Left hindlimb (tissue), 1 donor: ENCODE measurements at places on chromosomes 1 and 21.
A peak's percentile ranks its signal among the peaks of the same experiment; 100 is the strongest.

DNA sequence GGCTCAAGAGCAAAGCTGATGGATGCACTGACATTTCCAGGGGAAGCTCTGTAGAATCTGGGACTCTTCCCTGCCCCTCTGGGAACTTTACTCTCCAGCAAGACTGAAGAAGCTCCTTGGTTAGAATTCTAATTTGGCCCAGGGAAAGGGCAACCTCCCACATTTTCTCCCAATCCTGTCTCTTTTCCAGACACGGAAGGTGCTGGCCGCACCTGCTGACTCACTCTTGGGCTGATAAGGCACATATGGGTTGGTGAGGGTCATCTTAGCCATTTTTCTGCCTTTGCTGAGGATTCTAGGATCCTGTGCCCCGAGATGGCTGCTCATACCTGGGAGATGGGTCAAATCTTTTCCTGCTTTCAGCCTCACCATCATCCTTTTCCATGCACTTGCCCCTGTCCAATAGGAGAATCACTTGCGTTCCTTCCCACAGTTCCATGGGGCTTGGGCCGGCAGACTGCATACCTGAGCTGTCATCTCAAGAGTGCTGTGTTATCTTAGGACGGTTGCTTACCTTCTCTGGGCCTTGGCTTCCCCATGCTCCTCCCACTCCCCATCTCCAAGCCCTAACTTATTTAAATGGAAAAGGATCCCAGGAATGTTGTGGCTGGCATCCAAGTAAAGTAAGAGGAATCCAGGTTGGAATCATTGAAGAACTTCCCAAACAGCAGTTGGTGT is 1.3 kb downstream of the TINAGL1 start:
- no peak for DNase-seq

DNA sequence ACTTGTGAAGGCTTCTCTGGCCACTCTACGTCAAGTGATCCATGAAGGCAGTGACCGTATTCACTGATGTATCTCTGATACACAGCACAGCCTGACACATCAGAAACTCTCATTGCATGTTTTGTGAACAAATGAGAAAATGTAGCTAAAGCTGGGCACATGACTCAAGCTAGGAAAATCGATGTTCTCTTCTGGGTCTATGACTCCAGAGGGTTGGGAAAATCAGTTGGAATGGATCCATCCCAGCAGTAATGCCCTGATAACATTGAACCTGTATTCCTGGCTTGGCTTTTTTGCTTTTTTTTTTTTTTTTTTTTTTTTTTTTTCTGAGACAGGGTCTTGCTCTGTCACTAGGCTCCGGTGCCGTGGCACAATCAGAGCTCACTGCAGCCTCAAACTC is 395.7 kb downstream of the KCNH1 start:
- no peak for DNase-seq

DNA sequence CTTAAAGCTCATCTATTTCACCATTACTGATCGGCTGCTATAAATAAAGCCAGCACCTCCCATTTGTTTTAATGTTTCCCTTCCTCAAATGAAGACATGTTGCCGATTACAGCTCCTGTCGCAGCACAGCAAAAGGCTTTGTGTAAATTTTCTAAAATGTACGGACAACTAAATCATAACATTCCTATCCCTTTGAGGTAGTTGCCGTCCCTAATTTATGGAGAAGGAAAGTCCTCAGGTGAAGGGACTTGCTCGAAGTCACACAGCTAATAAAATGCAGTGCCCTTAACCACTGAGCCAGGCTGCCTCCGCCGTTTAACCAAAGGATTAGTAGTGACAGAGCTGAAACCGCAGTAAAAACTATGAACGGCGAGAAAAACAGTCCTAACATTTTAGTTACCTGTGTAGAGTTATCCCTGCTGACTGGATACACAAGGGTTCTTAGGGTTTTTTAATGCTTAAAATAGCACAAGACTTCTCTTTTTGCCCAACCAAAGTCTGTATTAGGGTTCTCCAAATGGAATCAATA is 871 bp downstream of the PINK1 start:
- DNase-seq, result no peak

- no peak for DNase-seq
Measured at GRCh38 chr1:75791022-75791421, 5.0 kb downstream of the RABGGTB start.

DNA sequence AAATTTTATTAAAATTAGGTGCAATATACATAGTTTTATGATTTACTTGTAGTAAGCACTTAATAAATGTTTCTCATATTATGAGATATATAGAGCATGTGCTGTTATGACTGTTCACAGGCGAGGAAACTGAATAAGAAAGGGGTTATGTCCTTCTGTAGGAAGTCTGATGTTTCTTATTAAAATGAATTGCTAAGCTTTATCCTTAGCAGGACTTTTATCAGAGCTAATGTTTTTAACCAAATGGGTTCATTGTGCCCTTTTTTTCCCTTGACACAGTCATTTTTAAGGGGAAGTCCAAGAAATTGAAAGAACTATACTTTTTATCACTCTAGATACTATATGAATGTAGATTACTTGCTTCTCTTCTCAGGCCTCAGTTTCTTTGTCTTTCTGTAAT is 285.2 kb downstream of the PTPRC start:
- DNase-seq, result no peak

- DNase-seq, result no peak
Measured at GRCh38 chr1:67634396-67634935, 50.5 kb upstream of the GADD45A start.

- no peak for DNase-seq
Measured at GRCh38 chr1:154499446-154499845, 2.6 kb upstream of the TDRD10 start.

DNA sequence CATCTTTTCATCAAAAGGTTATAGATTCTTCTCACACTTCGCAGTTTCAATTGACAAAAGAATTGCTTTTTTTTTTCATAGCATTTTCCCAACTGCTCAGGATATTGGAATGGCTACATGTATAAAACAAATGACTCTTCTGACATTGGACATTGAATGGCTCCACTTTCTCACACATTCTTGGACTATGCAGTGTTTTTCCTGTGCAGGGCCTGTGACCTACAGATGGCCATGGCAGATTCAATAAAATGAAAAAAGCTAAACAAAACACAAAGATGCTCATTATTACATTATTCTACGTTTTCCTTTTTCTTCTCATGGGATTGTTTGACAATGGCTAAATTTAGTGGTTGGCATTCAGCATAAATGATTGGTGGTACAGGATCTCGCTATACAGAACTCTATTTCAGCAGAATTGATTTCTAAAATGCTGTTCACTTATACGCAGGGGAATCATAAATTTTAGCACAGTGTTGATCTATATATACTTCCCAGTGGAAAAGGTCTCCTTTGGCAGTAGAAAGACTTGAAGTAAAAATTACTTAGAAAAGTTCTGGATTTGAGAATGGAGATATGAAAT is 115.6 kb upstream of the ADAMTS5 start:
- DNase-seq, result no peak

DNA sequence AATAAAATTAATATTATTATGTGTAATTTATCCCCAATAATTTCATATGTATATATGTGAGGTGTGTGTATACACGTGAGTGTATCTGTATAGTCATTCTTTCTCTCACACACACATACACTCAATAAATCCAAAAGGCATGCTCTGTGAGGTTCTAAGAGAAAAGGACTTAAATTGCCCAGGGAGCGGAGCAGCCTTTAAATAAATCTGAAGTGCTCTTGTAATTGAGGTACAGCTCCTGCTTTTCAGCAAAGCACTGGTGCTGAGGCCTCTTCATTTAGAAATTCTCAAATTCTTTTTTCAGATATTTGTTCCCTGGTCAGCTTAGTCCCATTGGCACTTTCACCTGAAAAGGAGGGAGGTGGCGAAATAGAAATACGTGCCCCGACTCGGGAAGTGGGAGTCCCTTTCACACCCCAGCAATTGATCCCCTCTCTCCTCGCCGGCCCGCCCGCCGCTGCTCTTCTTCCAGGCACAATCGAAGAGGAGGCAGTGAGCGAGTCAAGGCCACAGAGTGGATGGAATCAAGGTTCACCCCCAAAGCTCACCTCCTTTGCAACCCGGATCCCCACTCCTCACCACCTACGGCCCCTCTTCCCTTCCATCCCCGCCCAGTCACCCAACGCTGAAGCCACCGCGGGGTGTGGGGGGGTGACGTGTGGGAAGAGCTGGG is 944 bp downstream of the PLPPR5 start:
- DNase-seq, result peak; percentile 25

DNA sequence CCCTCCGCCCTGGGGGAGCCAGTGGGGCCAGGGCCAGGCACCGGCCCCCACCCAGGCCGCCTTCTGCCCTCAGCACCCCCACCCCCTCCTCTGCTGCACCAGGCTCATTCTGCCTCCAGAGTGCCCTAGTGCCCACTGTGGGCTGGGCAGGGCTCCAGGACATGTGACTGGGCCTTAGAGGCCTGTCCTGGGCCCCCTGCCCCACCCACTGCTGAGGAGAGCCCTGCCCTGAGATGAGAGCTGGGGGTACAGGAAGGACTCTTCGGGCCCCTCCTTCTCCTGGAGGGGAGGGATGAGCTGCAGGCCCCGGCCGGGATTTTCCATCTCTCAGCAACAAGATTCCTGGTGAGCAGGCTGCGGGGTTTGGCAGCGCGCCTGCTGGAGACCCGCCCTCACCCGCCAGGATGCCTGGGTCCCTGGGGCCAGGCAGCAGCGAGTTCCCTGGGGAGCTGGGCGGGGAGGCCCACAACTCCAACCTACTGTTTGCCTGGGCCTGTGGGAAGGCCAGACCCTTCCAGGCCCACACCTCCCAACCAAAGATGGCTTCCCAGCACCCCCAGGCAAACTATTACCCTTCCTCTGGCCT is 14.0 kb downstream of the AHDC1 start:
- peak; percentile 81 for DNase-seq

- no peak for DNase-seq
Measured at GRCh38 chr1:54652168-54652567, 10.6 kb downstream of the MROH7 start.

DNA sequence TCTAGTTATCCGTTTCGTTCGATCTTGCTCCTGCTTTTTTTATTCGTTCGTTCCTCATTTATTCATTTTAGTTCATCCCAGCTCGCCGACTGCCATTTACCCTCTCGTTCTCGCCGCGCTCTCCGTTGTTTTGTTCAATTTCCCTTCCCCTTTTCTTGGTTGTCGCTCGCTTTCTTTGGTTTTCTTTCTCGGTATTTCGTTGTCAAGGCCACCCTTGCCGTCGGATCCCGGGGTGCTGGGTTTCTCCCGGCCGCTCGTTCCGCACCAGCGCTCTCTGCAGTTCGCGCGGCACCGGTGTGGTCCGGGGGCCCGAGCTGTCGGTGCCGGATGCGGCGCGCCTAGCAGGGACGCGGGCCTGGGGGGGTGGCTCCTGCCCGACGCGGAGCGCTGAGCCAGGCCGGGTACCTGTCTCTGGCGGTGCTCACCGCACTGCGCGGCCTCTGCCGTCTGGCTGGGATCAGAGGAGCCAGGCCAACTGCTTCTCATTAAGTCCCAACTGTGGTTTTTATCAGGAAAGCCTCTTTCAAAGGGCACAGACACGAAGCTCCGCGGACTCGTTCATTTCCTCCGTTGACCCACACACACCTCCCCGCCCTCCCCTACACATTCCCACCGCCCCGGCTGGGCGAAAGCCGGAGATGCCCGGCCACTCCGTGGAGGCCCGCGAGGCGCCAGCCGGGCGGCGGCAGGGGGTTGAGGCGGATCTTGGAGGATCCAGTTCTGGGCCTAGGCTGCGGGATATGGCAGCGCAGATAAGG is 1.6 kb downstream of the ALX3 start:
- DNase-seq, result no peak

DNA sequence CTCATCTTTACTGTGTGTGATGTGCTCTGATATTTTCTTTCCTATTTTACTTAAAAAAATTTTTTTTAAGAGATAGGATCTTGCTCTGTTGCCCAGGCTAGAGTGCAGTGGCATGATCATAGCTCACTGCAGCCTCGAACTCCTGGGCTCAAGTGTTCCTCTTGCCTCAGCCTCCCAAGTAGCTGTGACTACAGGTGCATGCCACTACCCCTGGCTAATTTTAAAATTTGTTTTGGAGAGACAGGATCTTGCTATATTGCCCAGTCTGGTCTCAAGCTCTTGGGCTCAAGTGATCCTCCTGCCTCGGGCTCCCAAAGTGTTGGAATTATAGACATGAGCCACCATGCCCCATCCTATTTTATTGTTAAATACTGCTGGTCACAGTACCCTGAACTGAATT is 67.4 kb downstream of the FOXD2 start:
- DNase-seq, result no peak

- no peak for DNase-seq
Measured at GRCh38 chr1:35932158-35932636, 1.3 kb downstream of the AGO3 start.

DNA sequence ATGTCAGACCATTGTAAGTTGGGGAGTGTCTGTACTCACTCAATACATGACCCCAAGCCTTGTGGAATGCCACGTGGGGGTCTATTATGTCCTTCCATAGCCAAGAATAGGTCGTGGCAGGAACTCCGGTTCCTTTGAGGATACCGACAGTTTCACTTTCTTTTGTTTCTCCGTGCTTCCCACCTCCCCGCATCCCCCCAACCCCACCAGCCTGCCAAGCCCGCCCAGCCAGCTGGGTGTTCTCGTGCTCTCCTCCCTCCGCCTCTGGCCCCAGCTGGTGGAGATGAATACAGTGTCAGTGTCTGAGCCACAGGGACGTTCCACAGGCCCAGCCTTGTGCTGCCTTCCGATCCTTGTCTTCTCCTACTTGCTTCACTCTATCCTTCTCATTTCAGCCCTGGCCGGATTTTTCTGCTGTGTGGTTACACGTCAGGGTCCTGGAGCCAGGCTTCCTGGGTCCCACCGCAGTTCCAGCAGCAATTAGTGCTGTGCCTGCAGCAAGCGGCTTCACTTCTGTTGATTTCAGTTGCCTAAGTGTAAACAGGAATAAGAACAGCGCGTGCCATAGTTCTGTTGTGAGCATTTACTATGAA is 4.1 kb upstream of the AGTRAP start:
- peak; percentile 89 for DNase-seq

DNA sequence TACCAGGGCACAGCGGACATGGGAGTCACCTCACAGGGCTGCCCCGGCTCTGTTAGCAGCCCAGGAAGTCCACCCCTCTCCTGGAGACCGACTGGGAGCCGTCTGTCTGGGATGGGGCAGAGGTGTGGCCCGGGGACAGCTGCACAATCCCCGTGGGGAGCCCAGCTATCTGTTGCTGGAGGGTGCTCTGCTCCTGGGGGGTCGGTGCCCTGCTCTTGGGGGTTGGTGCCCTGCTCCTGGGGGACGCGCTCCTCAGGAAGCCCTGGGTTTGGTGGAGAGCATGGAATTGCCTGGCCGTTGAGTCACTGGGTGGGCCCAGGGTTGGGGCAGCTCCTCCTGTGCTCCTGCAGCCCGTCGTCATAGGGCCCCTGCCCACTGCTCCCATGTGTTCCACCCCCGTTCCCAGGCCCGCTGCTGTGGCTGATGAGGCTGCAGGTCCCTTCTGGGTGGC is 39.3 kb downstream of the AGPAT3 start:
- no peak for DNase-seq

GRCh38 chr1:190849346-190849745 is 371.7 kb upstream of the BRINP3 start:
- DNase-seq, result no peak

- no peak for DNase-seq
Measured at GRCh38 chr1:101299141-101299540, 62.3 kb downstream of the S1PR1 start.

GRCh38 chr1:180502361-180503279 is at the start of gene ACBD6:
ACBD6 (minus strand) TSS chr1:180502577; CDS start chr1:180502266, 311 bp downstream.
- DNase-seq, result peak; percentile 91

GRCh38 chr1:243837907-243838535 is 12.0 kb downstream of the AKT3 start:
- DNase-seq, result no peak
